Activated naive CD4-positive, alpha-beta T cell (primary cell): ENCODE measurements at places on chromosomes 1 and 21.
A peak's percentile ranks its signal among the peaks of the same experiment; 100 is the strongest.

DNA sequence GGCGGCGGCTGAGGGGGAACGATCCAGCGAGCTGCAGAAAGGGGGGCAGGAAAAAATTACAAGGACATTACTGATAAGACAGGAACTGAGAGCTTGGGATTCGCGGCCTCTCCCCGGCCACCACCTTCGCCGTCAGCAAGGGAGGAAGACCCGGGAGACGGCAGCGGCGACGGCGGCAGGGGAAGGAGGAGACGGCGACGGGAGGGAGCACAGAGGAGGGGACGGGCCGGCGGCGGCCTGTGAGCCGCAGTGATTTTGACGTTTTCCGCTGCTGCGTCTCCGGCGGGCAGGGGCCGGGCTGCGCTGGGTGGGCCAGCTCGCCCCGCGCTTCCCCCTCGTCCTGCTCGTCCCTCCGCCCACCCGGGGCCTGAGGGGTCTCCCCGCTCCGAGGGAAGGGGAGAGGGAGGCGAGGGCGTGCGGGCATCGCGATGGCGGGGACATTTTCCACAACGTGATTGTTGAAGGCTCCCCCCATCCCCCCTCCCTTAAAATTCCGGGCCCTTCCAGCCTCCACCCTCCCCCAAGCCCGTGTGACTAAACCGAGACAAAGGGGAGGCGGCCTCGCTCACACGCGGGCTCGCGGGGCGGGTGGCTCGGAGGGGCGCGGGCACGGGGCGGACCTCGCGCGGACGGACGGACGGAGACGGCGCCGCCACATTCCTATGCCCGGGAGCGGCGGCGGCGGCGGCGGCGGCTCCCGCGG, 407 bp downstream of the CAMSAP2 start:
- DNase-seq: peak; percentile 29

- no peak for DNase-seq
These were observed 1745.3 kb downstream of the MRPL39 start for GRCh38 chr21:23861911-23862504.

GRCh38 chr1:31571340-31572295, 4.7 kb upstream of the TINAGL1 start:
- no peak for DNase-seq

GRCh38 chr1:200380589-200381021, 29.2 kb downstream of the ZNF281 start:
- DNase-seq: no peak

DNA sequence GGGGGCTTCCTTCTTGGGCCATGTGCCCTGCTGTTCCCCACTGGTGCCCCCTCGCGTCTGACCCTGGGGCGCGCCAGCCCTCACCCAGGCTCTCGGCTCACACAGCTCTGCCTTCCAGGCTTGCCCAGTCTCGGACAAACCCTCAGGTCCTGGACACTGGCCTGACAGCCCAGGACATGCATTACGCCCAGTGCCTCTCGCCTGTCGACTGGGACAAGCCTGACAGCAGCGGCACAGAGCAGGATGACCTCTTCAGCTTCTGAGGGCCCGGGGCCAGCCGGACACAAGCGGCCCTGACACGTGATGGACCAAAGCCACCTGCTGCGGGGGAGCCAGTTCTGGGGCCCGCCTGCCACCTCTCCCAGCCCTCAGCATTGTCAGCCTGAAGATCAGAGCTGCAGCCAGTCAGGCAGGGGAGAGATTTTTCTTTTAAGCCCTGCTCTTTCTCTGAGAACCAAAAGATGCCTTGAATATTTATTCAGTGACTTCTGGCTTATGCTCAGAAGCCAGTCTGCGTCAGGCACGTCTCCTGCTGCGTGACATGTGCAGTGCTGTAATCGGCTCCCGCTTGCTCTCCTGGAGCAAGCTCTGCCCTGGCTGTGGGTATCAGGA, 23.4 kb downstream of the LDLRAP1 start:
- peak; percentile 25 for DNase-seq

DNA sequence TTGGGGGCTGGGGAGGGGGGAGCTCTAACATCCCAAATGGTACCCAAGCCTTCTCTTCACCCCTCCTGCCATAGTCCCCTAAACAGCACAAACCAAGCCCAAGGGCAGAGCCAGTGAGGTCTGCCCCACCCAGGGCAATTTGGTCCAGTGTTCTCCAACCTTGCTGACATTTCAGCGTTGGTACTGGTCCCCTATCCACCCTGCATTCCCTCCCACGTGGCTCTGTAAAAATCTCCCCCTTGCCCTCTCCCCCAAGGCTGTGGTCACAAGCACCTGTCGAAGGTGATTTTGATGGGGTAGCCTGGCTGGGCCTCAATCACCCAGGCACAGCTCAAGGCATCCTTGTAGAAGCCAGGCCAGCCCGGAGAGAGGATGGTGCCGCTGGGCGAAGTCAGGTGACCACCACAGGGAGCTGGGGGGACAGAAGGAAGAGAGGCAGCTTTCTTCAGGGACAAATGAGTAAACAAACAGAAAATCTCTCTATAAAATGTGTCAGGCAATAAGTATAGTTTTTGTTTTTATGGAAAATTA, 137.5 kb upstream of the HMGB4 start:
- no peak for DNase-seq

GRCh38 chr21:39001341-39001740, 181.9 kb downstream of the PSMG1 start:
- no peak for DNase-seq

- DNase-seq: no peak
These were observed 11.6 kb downstream of the PLA2G2A start for GRCh38 chr1:19967808-19968207.

- DNase-seq: no peak
These were observed 13.4 kb downstream of the OSCP1 start for GRCh38 chr1:36436821-36437220.

GRCh38 chr1:156904187-156904959, 10.9 kb downstream of the PEAR1 start:
- no peak for DNase-seq

- DNase-seq: peak; percentile 7
These were observed 1.6 kb downstream of the TENT5C start for GRCh38 chr1:117607471-117607870.

DNA sequence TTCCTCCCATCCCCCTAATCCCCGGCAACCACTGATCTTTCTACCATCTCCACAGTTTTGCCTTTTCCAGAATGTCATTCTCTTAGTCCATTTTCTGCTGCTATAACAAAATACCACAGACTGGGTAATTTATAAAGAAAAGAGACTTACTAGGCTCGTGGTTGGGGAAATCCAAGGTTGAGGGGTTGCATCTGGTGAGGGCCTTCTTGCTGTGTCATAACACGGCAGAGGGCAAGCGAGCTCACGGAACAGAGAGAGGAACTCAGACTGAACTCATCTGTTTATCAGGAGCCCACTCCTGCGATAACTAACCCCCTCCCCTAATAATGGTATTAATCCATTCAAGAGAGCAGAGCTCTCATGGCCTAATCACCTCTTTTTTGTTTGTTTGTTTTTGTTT, 52.0 kb downstream of the RUNX3 start:
- DNase-seq: no peak

DNA sequence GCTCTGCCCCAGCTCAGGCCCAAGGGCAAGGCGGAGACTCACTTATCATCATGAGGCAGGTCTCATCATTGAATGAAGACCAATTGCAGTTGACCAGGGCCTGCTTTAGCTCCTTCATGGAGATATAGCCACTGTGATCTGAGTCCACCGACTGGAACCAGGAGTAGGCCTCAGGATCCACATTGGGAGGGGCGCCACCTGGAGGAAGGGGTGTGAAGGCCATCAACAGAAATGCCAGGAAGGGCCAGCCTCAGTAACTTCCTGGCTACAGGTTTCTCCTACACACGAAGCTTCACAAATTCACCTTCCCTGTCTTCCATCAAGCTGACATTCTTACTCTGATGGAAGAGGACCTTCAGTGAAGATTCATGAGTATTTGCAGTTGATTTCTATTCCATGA, 11.6 kb downstream of the PEF1 start:
- DNase-seq: no peak
